ENCODE measurements at places on chromosomes 12 and 14.

DNA sequence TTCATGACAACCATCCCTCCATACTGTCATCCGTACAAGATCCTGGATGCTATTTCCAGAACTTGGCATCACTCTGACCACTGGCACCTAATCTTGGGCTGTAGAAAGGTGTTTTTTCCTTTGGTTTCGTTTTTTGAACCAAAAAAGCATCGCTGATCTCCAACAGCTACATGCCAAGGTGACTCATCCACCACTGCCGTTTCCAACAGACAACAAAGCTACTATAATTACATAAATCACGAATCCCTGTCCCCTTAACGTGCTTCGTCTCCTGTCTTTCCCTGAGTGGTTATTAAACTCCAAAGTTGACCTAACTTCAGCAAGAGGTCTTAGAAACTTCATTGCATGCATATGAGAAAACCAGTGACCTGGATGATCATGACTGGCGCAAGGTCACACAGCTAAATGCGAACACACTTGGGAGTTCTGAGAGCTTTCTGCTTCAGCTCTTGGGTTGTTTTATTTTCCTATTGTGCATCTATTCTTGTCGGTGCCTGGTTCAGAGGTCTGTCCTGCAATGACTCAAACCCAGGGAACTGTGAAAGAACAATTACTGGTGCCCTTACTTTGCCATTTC, 99.9 kb downstream of the PPM1H start:
- DNase-seq = no peak

- DNase-seq = no peak
These were observed 9.9 kb downstream of the SPIC start for GRCh38 chr12:101485021-101485420.

- DNase-seq = no peak
These were observed 291.7 kb downstream of the C12orf75 start for GRCh38 chr12:105622220-105622619.

- no peak for DNase-seq
These were observed 373.5 kb downstream of the PAWR start for GRCh38 chr12:79317179-79317847.

DNA sequence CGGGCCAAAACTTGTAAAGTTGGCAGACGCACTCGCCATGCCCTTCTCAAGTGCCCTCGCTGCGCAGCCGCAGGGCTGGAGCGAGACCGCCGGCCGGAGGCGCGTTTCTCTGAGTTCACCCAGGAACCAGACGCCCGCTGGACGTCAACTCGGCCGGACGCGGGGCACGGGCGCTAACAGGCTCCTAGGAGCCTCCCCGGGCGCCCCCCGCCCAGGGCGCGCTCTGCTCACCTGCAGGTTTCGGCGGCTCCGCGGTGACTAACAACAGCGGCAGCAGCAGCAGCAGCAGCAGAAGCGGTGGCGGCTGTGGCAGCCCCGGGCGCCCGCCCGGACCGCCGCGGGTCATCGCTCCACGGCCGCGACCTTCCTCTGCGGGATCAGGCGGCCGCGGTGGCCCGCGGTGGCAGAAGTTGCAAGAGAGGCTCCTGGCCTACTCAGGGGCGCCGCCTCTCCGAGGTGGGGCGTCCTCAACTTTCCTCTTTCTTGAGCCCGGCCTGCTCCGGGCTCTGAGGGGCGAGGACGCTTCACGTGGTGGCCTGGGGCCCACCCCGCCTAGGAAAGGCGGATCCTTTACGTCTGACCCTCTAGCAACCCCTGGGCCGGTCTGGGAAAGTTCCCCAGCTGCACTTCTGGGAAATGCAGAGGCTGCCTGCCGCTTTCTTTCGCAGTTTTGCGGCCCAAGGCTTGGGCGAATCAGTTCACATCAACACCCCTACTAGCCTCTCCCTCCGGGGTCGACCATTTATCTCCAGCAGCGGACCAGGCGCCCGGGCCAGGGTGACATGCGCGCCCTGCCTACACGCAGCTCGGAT, at the start of gene PLBD1:
Gene PLBD1 (minus strand): TSS at position 533 of the 812 bp plus-strand sequence. CDS start 187 bp downstream, at position 346.
- no peak for DNase-seq

DNA sequence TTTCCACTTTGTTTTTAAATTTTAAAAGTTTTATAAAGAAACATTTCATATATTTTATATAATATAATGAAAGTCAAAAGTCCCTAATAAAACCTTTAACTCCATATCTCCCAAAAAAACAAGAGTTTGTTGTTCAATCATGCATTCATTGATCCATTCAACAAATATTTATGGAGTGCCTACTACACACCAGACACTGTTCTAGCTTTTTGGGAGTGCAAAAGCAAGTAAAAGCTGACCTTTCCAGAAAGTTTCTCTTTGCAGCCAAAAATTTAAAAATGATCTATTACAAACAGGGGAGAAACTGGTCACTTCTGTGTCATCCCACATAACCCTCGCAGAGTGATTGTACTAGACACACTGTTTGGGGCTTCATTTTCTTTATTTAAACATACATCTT, 740.0 kb upstream of the TBX3 start:
- no peak for DNase-seq

GRCh38 chr14:69980457-69981425, 101.5 kb downstream of the SMOC1 start:
- DNase-seq = no peak

DNA sequence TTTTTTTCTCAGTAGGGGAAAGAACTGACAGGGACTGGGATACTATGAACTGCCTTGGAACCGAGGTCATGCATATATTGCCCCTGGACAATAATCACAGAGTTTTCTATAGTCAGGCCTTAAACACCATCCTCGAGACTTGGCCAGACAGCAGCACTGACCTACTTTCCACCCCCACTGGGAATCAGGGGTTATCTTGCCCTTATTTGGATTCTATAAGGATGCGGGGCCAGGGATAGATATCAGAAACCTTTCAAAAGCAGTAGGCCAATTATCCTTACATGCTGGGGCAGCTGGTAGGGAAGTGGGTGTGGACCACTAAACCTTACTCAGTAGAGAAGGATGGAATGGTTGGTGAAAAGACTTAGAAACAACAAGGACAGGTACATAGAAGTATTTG, 2.0 kb downstream of the ZNF219 start:
- no peak for DNase-seq

- DNase-seq = no peak
These were observed 1213.6 kb downstream of the GALC start for GRCh38 chr14:86779416-86779815.

DNA sequence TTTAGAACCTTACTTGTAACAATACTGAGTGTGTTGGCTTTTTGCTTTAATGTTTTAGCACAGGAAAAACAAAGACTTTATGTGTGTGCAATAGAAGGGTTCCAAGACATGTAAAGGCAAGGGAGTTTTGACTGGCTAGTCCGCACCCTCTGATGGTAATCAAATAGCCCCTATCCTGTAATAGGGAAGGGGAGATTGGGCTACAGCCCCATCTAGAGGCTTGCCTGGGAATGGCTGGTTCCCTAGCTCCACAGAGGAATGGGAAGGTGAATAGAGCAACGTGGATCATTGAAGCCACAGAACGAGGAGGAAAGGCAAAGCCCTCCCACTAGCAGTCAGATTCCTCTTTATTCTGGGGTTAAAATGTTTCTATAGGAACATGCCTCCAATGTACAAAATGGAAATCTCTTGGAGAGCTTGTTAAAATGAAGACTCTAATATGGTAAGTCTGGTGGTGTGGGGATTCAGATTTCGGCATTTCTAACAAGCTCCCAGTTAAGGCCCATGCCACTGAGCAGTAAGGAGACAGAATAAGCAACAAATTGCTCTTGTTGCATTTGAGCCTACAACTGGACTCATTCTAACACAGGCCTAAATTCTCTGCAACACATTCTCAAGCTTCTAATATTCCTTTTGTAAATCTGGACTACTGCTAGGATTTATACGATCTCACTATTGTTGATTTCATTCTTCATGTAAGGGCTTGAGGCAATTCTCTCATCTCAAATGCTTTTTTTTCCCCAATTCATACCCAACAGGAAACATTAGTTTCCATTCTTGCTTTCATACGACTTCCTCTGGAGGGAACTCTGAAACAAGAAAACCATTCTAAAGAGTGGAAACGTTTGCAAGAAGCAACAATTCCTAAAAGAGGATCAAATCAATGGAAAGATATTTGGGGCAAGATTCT, 57.1 kb downstream of the NIN start:
- DNase-seq = peak; percentile 35

DNA sequence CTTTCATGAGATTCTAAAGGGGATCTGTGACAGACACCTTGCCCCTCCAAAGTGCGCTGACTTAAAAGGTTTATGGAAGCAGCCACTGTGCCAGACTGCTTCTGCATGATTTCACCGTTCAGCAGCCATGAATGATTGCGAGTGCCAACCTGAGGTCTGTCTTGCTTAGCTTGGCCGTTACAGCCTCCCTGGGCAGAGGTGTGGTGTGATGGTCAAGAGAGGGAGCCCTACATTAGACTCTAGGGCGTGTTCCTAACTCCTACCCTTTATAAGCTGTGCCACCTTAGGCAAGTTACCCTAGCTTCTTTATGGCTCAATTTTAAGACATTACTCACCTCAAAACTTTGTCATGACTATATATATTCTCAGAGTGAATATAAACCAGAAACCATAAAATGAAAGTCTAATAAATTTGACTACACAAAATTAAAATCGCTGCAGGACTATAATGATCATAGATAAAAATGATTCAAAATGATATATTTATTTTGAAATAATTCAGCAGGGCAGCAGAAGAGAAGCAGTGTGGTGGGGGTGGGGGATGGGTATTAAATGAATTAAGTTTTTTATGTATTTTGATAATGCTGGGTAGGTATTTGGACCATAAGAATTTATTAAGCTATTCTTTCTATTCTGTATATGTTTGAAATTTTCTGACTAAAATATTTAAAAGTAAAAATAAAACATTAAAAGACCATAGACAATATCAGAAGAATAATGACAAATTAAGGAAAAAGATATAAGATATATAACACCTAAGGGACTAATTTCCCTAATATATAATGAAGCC, 47.7 kb upstream of the MBIP start:
- DNase-seq = no peak

Data from activated naive CD4-positive, alpha-beta T cell treated with Interleukin-2 at 50 U/mL for 16 hours (primary cell).